CD4-positive, alpha-beta memory T cell (primary cell): ENCODE measurements at places on chromosomes 11 and 22.

DNA sequence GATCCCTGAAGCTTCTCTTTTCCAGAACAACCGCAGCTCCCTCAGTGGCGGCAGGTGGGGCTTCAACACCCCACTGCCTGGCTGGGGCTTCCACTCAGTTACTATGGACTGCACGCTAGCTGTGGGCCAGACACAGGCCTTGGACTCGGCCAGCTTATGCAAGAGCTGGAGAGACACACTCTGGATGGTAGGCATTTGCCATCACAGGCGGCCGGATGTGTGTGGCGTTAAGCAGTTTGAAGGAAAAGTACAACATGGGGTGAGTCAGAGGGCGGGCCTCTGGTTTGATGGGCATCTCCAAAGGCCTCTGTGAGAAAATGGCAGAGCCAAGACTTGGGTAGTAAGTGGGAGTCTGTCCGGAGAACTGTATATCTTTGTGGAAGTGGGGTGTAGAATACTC, 17.6 kb downstream of the KCNJ4 start:
- H3K4me1 ChIP-seq, result no peaks in the 10 kb centered on the region
- no peaks in the 10 kb centered on the region for H3K27me3 ChIP-seq
- no peaks in the 10 kb centered on the region for H3K36me3 ChIP-seq
- no peak overlapping the region for H3K4me3 ChIP-seq
- no peak for DNase-seq

GRCh38 chr11:44702889-44703288, 23.9 kb upstream of the TSPAN18 start:
- H3K27me3 ChIP-seq, result no peaks in the 10 kb centered on the region
- no peak for DNase-seq
- H3K4me1 ChIP-seq, result no peaks in the 10 kb centered on the region
- no peak overlapping the region for H3K27ac ChIP-seq

DNA sequence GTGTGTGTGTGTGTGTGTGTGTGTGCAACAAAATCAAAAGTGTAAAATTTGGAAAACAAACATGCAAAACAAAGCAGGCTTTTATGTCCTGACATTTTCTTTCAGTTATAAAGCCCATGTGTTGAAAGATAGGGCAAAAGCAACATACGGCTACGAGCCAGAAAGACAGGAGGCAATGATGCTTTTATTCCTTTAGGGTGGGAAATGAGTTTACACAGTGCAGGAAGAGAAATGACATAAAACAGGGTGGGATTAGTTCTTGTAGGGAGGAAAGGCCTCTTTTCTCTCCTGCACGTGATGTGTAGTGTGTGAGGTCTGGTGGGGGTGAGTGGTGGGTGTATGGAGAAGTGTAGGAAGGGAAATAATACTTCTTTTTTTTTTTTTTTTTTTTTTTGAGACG, 29.4 kb downstream of the IL18 start:
- H3K36me3 ChIP-seq, result no peaks in the 10 kb centered on the region
- no peaks in the 10 kb centered on the region for H3K4me1 ChIP-seq
- DNase-seq, result no peak
- no peak overlapping the region for H3K27ac ChIP-seq
- H3K27me3 ChIP-seq, result no peaks in the 10 kb centered on the region

DNA sequence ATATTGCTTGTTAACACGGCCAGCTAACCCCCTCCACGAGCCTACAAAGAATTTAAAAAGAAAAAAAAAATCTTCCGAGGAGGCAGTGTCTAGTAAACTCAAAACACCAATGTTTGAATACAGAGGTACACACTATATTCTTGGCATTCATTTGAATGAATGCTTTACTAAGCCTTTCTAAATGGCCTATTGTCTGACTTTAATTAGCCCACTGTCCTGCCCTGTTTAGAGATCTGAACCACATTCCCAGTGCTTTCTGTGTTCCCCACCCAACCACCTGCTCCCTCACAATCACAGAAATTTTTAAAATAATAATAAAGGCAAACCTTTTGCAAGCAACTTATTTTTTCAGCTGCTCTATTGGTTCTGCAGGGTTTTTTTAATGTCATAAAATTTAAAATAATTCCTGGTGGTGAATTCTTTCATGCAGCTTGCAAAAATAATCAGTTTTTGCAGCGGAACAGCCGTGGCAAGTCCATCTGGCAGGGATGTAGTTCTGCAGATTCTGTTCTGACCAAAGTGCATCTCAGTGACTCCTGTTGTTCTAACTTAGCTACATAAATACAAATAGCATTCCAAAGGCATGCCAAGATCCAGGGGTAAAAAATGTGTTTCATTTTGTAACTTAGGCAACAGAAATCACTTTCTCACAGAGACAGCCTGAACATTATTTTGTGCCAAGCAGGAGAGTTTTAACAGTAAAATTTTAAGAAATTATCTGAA, 23.8 kb downstream of the POU2AF2 start:
- DNase-seq, result no peak
- no peaks in the 10 kb centered on the region for H3K4me1 ChIP-seq
- H3K36me3 ChIP-seq, result no peaks in the 10 kb centered on the region
- H3K4me3 ChIP-seq, result no peak overlapping the region

DNA sequence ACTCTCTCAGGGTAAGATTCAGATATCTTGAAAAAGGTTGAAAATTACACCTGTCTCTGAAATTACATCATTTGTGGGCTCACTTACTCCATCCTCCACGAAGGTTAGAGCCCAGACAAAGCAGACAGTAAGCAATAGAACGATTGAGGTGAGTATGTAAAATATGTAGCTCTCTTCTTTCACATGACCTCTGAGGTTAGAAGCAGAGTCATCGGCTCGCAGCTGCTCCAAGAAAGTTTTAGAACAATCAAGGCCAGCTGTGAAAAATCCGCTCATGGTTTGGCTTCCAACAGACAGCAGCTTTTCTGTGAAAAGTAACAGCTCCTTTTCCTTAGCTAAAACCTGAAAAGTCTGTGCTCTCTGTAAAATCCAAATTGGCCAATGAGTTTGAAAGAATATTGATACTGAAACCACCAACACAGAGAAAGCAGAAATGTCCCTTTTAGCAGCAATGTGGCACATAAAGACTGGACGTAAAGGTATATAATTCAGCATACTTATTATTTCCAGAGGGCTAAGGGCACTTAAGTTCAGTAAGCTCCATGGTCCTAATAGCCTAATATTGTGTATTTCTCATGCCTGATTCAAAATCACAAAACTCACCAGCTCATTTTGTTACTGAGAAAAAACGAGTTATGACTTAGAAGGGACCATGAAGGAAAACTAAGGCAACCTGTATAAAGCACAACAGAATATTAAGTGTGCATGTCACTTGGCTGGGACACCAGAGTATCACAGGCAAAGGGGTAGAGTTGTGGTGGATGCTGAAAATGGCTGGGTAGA, 78.2 kb downstream of the FAM76B start:
- peaks cover 16% of the 10 kb centered on the region for H3K4me1 ChIP-seq
- H3K27ac ChIP-seq, result no peak overlapping the region
- H3K4me3 ChIP-seq, result no peak overlapping the region
- DNase-seq, result no peak
- no peaks in the 10 kb centered on the region for H3K36me3 ChIP-seq

DNA sequence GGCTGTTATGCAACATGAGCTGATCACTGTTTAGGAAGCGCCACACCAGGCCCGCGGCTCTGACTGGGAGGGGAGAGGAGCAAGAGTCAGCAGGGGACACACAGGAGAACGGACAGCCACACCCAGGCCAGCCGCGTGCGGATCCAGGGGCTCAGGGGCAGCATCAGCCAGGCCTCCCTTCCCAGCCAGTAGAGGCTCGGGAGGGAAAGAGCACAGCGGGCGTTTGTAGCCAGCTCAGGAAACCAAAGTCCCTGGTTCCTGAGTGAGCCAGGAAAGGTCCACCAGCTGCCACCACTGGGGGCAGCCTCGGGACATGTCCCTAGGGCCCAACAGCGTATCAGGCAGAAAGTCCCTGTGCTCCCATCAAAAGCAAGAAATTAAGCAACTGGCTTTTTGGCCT, 71.8 kb upstream of the PITPNB start:
- no peak overlapping the region for H3K27ac ChIP-seq
- H3K4me3 ChIP-seq, result no peak overlapping the region
- DNase-seq, result no peak
- no peaks in the 10 kb centered on the region for H3K36me3 ChIP-seq

DNA sequence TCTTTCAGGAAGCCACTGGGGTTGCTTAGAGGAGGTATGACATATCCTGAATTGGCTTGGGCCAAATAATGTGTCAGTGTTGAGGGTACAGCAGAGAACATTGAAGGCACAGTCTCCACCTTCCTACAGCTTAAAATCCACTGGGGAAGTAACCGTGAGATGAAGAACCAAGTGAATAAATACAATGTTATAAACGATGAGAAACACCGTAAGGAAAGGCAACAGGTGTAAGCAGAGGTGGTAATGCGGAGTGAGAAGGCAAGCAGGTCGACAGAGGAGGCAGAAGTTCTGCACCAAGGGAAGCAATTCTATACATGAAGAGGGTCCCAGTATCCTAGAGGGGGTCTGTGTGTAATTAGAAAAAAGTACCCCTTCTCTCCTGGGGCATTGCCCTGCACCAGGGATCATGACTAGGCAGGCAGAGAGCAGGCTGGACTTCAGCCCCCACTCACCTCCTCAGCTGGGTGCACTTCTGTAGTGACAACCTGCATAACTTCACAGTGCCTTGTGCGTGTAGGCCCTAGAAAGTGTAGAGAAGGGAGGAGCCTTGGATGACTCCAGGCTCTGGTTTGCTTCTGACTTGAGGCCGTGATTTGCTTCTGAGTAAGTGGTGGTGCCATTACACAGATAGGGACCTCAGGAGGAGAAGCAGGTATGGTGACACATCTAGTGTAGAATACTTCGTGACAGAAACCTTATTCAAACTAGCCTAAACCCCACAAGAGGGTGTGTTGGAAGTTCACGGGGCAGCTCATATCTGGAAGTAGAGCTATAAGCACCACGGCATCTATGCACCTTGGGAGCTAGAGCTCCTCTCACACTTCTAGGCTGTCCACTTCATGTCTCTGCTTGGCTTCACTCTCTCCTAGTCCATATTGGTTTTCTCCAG, 4.9 kb downstream of the MYOD1 start:
- H3K36me3 ChIP-seq, result no peaks in the 10 kb centered on the region
- H3K27ac ChIP-seq, result no peak overlapping the region
- no peaks in the 10 kb centered on the region for H3K4me1 ChIP-seq
- H3K4me3 ChIP-seq, result no peak overlapping the region
- no peak for DNase-seq

GRCh38 chr22:19822301-19823117, 32.2 kb downstream of the GNB1L start:
- H3K4me3 ChIP-seq, result no peak overlapping the region
- H3K4me1 ChIP-seq, result no peaks in the 10 kb centered on the region
- no peak overlapping the region for H3K27ac ChIP-seq
- peaks cover 3% of the 10 kb centered on the region for H3K36me3 ChIP-seq
- no peaks in the 10 kb centered on the region for H3K27me3 ChIP-seq

GRCh38 chr11:121514432-121515334, 61.9 kb upstream of the SORL1-AS1 start:
- H3K27me3 ChIP-seq, result no peaks in the 10 kb centered on the region
- no peak for DNase-seq
- H3K4me3 ChIP-seq, result no peak overlapping the region
- H3K36me3 ChIP-seq, result peaks cover 63% of the 10 kb centered on the region

DNA sequence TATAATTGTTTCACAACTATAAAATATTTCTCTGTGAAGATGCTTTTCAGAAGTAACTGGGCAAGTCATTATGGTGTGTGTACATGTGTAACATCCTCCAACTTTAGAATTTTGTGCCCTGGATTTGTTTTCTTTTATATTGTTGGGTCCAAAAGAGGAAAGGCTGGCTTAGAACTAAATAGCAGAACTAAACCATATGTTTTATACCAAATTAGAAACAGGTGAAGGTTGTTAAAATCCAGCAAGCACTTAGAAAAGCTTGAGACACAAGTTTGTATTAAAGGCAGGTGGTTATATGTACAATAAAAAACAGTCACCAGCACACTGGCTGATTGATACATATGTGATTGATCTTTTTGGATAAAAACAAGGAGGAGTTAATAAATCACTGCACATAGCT, 158.5 kb downstream of the WNT11 start:
- H3K27me3 ChIP-seq, result no peaks in the 10 kb centered on the region
- H3K27ac ChIP-seq, result no peak overlapping the region
- no peak for DNase-seq
- no peaks in the 10 kb centered on the region for H3K36me3 ChIP-seq

- no peak within 1 kb of the TSS for H3K4me3 ChIP-seq
- no peaks in the 10 kb centered on the region for H3K36me3 ChIP-seq
- H3K27me3 ChIP-seq, result no peaks in the 10 kb centered on the region
- no peak within 1 kb of the TSS for H3K27ac ChIP-seq
- H3K4me1 ChIP-seq, result peaks cover 38% of the 10 kb centered on the region
- DNase-seq, result no peak
Measured at GRCh38 chr11:66316849-66317251, at the start of gene CD248. Gene CD248, minus strand, starts transcription at chr11:66317044. Its CDS starts 17 bp downstream, at chr11:66317027.

DNA sequence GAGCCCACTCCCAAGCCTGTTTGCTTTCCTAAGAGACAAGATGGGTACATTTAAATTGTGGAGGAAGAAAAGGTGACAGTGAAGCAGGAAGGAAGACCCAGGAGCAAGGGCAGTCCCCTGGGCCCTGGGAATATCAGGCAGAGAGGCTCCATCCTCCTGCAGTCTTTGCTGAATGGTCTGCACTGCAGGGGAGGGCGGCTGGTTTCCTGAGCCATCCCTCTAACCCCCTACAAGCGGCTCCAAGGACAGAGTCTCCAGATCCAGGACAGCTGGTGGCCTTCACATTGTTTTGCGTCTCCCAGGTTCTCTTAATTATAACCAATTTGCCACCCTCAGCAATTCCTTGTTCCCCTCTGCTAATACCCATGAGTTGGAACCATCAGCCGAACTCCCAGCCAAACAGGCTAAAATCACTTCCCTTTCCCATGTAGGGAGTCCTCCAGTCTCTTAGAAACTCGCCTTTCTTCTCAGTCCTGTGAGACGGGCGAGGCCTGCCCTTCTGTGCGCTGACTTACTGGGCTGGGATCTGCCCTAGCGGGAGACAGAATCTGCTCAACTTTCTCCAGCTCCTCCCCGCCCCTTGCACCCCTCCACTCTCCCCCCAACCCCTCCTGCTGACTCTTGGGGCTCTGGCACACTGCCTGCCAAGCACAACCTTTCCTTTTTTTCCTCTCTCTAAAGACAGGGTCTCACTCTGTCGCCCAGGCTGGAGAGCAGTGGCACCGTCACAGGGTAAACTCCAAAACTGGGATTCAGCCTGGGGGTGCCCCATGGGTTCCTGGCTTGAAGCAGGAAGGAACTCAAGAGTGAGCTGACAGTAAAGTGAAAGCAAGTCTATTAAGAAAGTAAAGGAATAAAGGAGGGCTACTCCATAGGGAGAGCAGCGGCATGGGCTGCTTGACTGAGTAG, 53.4 kb upstream of the EMID1 start:
- no peaks in the 10 kb centered on the region for H3K27me3 ChIP-seq
- H3K36me3 ChIP-seq, result no peaks in the 10 kb centered on the region
- no peak overlapping the region for H3K27ac ChIP-seq

- H3K27me3 ChIP-seq, result no peaks in the 10 kb centered on the region
- peaks cover 9% of the 10 kb centered on the region for H3K4me1 ChIP-seq
- no peak overlapping the region for H3K27ac ChIP-seq
Measured at GRCh38 chr22:27896245-27896644, 22.8 kb downstream of the PITPNB start.
